Stimulated activated effector memory CD8-positive, alpha-beta T cell treated with anti-CD3 and anti-CD28 coated beads, Interleukin-12 subunit alpha, Interleukin-12 subunit beta, amount 100 ng/mL, for 72 hours (primary cell): ENCODE measurements at places on chromosomes 7 and 10.

DNA sequence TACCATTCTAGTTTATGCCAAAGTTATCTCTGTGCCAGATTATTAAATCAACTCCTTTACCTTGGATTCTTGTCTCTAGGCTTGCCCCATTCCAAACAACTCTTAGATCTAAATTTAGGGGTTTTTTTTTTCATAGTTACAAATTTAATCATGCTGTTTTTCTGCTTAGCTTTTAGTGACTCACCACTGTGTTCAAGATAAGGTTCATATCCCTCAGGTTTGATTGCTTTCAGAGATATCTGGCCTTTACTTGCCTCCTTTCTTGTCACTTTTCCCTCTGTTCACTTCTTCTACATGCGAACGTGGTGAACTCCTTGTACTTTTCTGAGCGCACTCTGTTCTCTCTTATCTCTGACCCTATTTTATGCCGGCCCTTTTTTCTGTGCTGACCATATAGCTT is 78.2 kb downstream of the VPS50 start:
- DNase-seq: no peak

DNA sequence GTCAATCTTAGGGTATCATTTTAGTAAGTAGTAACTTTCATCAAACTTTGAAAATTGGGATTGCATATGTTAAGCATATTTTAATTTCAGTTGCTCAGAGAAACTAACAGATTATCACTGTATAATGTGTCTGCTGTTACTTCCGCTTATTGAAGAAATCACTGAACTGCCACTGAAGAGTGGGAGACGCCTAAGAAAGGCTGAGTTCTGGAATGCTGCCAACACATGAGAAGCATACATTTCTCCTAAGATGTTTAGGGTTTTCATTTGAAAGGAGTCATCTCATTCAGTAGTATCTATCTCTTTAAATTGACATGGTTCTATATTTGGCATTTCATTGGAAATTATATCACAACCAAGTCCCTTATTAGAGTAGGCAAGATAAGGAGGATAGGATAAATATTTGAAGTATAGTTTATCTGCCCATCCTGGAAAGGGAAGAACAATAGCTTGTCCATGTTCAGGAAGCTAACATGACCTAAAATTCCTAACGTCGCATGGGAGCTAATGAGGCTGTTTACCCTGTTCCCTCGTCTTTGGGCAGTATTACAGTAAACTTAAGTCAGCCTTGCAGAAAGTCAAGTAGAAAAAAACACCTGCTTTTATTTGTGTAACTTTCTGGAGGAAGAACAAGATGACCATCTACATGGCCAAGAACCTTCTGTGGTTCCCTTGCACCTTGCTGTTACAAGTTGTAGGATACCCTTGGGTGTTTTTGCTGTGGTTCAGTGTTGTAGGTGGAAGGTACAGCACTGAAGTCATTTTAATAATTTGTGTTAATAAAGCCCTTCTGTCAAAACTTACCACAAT is 67.3 kb downstream of the NHLRC2 start:
- no peak for DNase-seq

GRCh38 chr10:101065481-101066145 is 3.8 kb downstream of the KAZALD1 start:
- DNase-seq: no peak

- no peak for DNase-seq
Observed at GRCh38 chr10:103529539-103529938, 36.0 kb downstream of the NEURL1 start.

DNA sequence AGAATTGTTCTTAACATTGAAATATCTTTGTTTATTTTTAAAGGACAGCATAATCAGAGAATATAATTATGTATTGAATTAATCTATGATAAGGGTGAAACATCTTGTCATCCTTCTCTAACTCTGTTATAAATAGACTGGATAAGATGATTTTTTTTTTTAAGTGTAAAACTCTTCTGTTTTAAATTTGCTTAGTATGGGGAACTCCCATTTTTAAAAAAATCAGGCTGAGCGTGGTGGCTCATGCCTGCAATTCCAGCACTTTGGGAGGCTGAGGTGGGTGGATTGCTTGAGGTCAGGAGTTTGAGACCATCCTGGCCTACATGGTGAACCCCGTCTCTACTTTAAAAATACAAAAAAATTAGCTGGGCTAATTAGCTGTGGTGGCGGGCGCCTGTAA is 9.4 kb upstream of the HERC4 start:
- no peak for DNase-seq

DNA sequence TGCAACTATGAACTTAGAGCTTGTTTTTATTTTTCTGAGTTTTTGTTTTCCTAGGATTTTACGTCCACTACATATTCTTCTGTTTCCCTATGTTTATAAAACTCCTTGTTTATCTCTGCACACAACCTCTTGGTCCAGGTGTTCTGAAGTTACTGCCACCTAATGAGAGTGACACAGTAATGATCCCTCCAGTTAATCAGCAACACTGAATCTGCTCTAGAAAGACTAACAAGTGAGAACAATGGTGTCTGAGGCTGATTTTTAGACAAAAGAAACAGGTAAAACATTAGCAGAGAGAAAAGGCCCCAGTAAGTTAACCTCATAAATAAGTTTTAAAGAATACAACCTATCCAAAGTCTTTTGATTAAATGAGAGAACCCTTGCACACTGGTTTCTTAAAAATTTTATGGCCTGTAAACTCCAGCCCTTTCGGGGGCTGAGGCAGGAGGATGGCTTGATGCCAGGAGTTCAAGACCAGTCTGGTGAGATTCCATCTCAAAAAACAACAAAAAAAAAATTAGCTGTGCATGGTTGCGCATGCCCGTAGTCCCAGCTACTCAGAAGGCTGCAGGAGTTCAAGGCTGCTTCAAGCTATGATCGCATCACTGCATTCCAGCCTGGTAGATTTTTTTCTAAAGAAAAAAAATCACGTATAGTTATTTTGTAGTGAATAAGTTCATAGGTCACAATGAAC is 397.6 kb downstream of the MAGI2 start:
- no peak for DNase-seq

- peak; percentile 76 for DNase-seq
Observed at GRCh38 chr7:55255496-55256445, 109.4 kb upstream of the LANCL2 start.

GRCh38 chr10:66832781-66833422 is 92.9 kb upstream of the LRRTM3 start:
- no peak for DNase-seq

DNA sequence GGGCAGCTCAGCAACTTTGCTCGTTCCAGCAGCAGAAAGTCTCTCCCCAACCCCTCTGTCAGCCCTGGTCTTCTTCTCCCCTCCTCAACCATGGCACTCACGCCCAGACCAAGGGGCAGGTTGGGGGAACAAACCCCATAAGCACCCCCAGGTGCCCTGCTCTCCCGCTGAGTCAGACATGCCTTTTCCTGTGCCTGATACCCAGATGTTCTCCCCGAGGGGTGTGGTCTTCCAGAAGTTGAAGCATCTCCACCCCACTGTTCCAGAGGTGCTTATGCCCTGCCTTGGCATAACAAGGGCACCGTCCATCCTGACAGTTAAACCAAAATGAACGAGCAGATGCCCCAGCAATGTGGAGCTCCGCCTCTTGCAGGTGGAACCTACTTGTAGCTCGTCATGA is 67.1 kb downstream of the C10orf143 start:
- no peak for DNase-seq

- no peak for DNase-seq
Observed at GRCh38 chr7:21948887-21949540, 3.3 kb upstream of the CDCA7L start.

- DNase-seq: no peak
Observed at GRCh38 chr10:25082276-25083204, 66.1 kb downstream of the THNSL1 start.

GRCh38 chr7:105011831-105012502 is 2.0 kb upstream of the KMT2E start:
- peak; percentile 22 for DNase-seq

DNA sequence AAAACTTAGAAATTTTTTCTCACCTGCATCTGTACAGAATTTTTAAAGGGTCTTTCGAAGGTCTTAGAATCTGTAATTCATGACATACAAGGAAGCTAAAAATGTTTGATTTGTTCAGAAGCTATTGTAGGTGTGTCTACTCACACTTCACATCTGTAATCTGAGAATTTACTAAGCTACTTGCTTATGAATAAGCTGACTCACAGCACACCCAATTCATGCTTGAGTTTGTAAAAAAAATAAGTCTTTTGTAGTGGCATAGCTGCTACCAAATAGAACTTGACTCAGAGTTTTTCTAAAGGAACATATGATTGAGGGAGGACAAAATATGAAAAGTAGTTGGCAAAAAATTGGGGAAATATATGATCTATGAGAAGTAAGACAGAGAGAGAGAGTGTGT is 12.7 kb upstream of the AGR2 start:
- DNase-seq: no peak
